Brain (organoid and tissue), 16 donors: ENCODE measurements at places on chromosomes 13 and 19.
A peak's percentile ranks its signal among the peaks of the same experiment; 100 is the strongest.

DNA sequence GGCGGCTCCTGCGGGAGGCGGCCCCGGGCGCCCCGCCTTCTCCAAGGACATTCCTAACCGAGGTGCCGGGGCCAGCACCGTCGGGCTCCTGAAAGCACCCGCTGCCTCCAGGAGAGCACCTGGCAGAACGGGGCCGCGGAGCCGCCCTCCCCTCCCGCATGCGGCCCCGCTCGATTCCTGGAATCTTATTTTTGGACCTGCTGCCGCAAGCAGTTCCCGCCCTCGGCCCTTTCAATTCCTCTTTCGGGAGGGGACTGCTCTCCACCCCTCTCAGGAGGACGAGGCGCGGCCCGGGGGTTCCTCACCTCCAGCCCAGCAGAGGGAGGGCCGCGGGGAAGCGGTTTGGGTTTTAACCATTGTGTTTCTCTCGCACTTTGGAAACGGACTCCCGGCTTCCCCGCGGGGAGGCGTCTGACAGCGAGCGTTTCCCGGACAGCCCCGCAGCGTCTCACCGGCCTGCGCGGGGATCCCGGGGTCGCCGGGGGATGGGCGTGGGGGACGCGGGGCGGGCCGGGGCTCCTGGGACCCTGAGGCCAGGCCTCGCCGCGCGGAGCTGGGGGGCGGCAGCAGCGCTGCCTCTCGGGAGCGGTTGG lies 849 bp downstream of the GAS6 start:
- DNase-seq: peak; percentile 58

DNA sequence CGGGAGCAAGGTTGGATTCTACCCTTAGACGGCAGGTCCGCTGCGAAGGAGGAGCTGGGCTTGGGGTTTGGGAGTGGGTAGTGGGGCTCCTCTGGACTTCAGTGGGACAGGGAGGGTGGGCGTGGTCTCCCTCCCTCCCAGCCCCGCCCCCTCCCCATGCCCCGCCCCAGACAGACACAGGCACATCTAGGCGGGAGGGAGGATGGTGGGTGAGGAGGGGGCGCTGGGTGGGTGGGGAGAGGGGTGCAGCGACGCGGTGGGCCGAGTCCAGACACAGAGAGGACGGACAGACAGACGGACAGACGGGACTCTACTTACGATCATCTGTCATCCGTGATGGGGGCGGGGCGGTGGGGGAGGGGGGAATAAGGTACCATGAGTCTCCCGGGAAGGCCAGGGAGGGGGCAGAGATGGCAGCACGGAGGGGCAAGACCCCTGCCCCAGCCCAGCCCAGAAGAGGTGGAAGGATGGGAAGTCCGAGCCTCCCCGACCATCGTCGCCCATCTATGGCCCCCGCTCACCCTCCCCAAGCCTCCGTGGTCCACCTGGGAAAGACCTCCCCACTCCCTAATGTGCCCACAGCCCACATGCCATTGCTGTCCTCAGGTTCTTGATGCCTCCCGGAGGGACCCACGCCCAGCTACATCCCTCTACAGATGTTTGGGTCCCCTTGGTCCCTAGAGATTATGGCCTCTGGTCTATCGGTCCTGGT lies 64.8 kb downstream of the UNC13A start:
- no peak for DNase-seq

DNA sequence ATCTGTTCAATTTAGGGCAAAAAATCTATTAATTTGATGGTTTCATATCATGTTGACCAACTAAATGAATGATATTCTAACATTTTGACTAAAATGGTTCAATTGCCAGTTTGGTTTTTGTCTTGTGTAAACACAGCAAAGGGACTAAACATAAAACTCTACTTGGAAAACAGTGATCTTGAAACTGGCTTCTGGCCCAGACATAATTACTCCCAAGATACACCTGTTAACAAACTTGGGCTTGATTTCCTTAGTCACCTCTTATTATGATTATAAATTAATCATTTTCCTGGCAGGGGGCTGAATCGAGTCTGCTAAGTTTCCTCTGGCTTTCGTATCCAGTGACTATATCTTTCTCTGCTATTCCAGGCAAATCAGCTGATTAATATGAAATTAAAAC lies 78.0 kb upstream of the OXGR1 start:
- DNase-seq: no peak

- no peak for DNase-seq
These were observed 25.7 kb upstream of the UBE2L5 start for GRCh38 chr13:30396434-30397075.

DNA sequence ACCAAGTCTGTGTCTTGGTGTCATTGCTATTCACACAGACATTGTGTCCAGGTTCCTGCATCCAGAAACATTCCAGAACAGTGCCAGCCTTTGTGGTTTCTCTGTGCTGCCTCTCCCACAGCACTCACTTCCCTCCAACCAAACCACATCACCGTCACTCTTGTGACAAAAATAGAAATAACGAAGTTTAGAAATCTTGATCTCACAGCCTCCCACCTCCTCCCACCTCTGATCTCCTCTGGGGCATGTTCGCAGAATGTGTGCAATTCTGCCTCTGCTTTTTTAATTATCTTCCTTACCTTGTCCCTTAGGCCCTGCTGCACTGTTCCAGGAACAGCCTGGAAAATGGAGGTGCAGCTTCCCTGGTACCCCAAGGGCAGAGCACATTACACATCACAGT lies 8.7 kb upstream of the SERPINE3 start:
- peak; percentile 56 for DNase-seq

GRCh38 chr19:48997972-48998371 lies 4.3 kb downstream of the RUVBL2 start:
- no peak for DNase-seq
